ENCODE measurements at places on chromosomes 4 and X.

DNA sequence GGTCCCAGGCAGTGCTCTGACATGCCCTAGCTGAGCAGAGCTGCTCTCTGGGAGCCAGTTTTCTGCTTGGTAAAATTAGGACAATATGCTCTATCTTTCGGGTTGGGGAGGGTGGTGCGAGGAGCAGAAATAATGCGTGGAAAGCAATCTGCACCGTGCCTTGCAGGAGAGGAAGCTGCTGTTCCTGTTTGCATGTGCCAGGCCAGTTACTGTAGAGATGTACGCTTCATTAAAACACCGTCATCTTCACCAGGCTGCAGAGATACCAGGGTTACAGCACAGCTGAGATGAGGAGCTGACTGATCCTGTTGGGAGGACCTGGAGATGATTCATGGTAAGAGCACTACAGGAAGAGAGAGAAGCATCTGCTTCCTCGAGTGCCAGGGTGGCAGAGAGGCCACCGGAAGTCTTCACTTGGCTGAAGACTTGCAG is 29.5 kb upstream of the IRF2 start:
- no peaks in the 10 kb centered on the region for H3K27me3 ChIP-seq
- peak; percentile 47 for DNase-seq
- H3K4me3 ChIP-seq, result no peak overlapping the region
- no peak overlapping the region for H3K27ac ChIP-seq
- no peaks in the 10 kb centered on the region for H3K4me1 ChIP-seq
- no peaks in the 10 kb centered on the region for H3K36me3 ChIP-seq

DNA sequence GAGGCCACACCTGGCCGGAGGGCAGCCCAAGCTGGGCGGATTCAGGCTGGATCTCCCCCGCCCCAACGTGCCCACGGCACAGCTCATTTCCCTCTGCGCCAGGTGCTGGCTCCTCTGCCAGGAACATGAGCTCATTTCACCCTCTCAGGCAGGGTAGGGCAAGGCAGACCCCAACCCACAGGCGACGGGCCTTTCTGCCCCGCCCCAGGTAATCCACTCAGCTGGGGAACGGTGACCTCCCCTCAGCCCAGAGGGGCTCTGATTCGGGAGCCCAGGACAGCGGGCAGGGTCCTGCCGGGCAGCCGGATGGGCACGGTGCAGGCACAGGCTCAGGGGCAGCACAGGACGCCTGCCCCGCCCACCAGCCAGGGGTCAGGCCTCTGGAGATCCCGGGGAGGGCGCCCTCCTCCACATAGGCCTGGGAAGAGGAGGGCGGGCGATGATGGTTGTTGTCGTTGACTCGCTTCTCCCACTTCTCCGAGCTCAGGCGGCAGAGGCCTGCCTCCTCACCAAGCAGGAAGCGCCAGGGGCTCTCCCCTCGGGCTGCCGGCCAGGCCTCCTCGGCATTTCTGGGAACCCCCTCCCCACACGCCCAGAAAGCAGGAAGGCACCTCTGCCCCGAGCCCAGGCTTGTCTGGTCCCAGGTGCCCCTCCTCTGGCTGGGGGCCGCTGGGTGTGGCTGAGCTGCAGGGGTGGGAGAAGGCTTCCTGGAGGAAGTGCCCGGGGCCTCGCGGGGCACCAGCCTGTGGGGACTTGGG is 31.1 kb downstream of the TACC3 start:
- H3K27ac ChIP-seq, result no peak overlapping the region
- DNase-seq, result peak; percentile 80
- H3K36me3 ChIP-seq, result no peaks in the 10 kb centered on the region
- peaks cover 38% of the 10 kb centered on the region for H3K4me1 ChIP-seq
- H3K4me3 ChIP-seq, result no peak overlapping the region

DNA sequence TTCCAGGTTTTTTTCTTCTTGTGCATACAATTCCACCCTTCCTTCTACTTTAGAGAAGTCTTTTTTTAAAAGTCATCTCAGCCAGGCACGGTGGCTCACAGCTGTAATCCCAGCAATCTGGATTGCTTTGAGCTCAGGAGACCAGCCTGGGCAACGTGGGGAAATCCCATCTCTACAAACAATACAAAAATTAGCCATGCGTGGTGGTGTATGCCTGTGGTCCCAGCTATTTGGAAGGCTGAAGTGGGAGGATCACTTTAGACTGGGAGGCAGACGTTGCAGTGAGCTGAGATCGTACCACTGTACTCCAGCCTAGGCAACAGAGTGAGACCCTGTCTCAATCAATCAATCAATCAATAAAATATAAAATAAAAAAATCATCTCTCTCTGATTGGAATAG is 14.8 kb downstream of the ELOVL6 start:
- H3K27me3 ChIP-seq, result no peaks in the 10 kb centered on the region
- no peak for DNase-seq
- no peak overlapping the region for H3K27ac ChIP-seq
- no peaks in the 10 kb centered on the region for H3K36me3 ChIP-seq

- H3K27me3 ChIP-seq, result no peaks in the 10 kb centered on the region
- peaks cover 29% of the 10 kb centered on the region for H3K36me3 ChIP-seq
- peaks cover 14% of the 10 kb centered on the region for H3K4me1 ChIP-seq
- peak overlapping the region; percentile 66 for H3K4me3 ChIP-seq
These were observed 1.1 kb downstream of the MSL3 start for GRCh38 chrX:11759172-11759460.

- peaks cover 9% of the 10 kb centered on the region for H3K4me1 ChIP-seq
- H3K4me3 ChIP-seq, result no peak overlapping the region
- no peaks in the 10 kb centered on the region for H3K27me3 ChIP-seq
These were observed 172.4 kb upstream of the SCML1 start for GRCh38 chrX:17564689-17565409.

All from stomach (tissue), 19 donors.